GM12878 (cell line): ENCODE measurements at places on chromosomes 4 and X. TPM values are rescaled to one million over a fixed set of nuclear protein-coding genes. Genes with fewer than 3 reads are reported as not detected.

- H3K4me1 ChIP-seq, result no peaks in the 10 kb centered on the region; the same call in 1 of the 2 replicates
- H3K4me3 ChIP-seq, result no peak overlapping the region
- no peak for DNase-seq
- no peaks in the 10 kb centered on the region for H3K36me3 ChIP-seq
Measured at GRCh38 chr4:138671106-138671505, 344.5 kb upstream of the NOCT start.

DNA sequence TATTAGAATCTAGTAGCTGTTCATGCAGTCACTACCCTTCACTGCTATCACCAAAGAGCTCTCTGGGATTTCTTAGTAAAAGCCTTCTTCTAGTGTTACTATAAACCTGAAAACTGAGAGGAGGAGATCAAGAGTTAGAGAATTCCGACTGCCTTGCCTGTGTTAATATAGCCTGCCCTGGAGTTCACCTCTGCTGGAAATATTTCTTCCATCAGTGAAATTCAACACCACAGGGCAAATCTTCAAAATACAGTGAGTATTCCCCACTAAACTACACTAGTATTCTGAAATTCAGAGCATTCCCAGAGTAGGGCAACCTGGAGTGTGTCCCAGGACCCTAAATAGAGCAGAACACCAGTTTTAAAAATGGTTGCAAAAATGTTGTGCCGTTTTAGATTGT, 301.1 kb downstream of the ARHGAP24 start:
- H3K27me3 ChIP-seq, result no peaks in the 10 kb centered on the region; the same call in 1 of the 2 replicates
- DNase-seq, result no peak
- no peak overlapping the region for H3K4me3 ChIP-seq
- H3K36me3 ChIP-seq, result no peaks in the 10 kb centered on the region

The TEX13D gene
- total RNA-seq, result 0.15 and 0.24 TPM in 2 replicates

The FAM47A gene
- total RNA-seq, result not detected in 2 replicates
